Motor neuron (in vitro differentiated cells): ENCODE measurements at places on chromosomes 3 and 15. TPM values are rescaled to one million over a fixed set of nuclear protein-coding genes. Genes with fewer than 3 reads are reported as not detected.

DNA sequence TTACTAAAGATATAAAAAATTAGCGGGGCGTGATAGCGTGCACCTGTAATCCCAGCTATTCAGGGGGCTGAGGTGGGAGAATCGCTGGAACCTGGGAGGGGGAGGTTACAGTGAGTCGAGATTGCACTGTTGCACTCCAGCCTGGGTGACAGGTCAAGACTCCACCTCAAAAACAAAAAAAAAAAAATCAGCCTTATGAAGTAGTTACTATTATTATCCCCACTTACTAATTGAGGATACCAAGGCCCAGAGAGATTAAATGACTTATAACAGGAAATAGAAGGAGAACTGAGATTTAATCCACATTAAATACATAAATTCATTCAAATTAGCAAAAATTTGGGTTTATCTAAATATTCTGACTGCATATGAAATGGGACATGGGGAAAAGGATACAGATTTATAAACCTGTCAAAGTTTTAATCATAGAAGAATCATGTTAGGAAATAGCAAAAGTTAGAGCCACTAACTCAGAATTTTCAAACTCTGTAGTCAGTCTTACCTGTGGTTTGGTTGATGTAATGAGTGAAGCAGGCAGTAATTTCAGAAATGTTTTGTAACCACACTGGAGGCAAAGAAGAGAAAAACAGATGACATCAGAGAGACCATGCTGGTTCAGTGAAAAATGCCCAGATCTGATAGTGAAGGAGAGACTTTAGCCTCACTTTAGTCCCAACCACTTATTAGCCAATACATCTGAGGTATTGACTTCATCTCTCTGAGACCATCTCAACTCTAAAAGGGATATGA, 25.0 kb upstream of the ACAP2 start:
- ATAC-seq = no peak

DNA sequence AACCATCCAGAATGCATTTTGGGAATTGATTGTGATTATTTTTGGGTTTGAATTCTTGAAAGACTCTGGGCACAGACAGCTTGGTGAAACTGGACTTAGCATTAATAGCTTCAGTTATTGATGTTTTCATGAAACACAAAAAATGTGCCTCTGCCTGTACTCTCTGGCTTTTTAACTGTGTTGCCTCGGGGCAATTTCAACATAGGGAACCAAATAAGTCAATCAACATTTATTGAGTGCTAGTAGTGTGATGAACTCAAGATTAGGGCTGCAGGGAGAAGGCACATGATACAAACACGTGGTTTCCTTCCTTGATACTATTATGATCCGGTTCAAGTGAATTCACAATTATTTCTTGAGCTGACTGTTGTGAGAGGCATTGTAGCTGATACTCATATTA, 50.8 kb downstream of the UNC13C start:
- ATAC-seq = no peak

- ATAC-seq = no peak
These were observed 119.0 kb downstream of the GOLIM4 start for GRCh38 chr3:167976516-167977361.

DNA sequence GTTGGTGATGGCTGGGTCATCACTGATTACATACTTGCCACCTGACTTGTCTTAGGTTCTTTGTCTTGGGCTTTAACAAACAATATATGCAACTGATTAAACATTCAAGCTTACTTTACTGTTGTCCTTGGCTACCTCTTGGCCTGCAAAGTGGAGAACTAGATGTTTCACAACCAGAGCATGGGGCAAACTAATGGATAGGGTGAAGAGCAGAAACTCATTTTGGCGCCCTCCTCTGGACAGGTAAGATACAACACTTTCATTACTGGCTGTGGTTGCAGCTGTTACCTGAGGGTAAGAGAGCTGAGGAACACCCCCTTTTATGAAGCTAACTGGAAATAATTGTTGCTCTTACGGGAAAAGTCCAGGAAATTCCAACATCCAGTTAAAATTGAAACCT, 262.1 kb downstream of the NAALADL2 start:
- no peak for ATAC-seq

- no peak for ATAC-seq
These were observed 18.7 kb upstream of the SPG11 start for GRCh38 chr15:44682211-44682610.

- ATAC-seq = no peak
These were observed 107.1 kb downstream of the FGF12 start for GRCh38 chr3:192620275-192620674.

GRCh38 chr15:35080226-35080625, 4.9 kb downstream of the NANOGP8 start:
- no peak for ATAC-seq

- no peak for ATAC-seq
These were observed 31.9 kb downstream of the CRTC3 start for GRCh38 chr15:90561344-90562244.

GRCh38 chr15:52050416-52050815, 31.4 kb downstream of the MAPK6 start:
- no peak for ATAC-seq

The THOC7 gene
- 53.3 and 54.1 TPM in 2 replicates for total RNA-seq

GRCh38 chr15:78207110-78207458, 27.3 kb downstream of the ACSBG1 start:
- ATAC-seq = no peak

GRCh38 chr15:81181220-81181619, 15.5 kb upstream of the IL16 start:
- no peak for ATAC-seq

The THBS1 gene
- total RNA-seq = 4.6 and 5.6 TPM in 2 replicates
